ENCODE measurements at places on chromosomes 7 and 10. TPM values are rescaled to one million over a fixed set of nuclear protein-coding genes. Genes with fewer than 3 reads are reported as not detected.

COL28A1 gene
- 0.85 TPM for total RNA-seq

MMP21 gene
- not detected for total RNA-seq

EFCAB10 gene
- total RNA-seq = 2.4 TPM

AGBL3 gene
- total RNA-seq = 0.80 TPM

HSPA12A gene
- total RNA-seq = 7.0 TPM

AVL9 gene
- total RNA-seq = 17.7 TPM

SMNDC1 gene
- 52.6 TPM for total RNA-seq

AMPH gene
- total RNA-seq = 0.12 TPM

SNX10 gene
- 5.0 TPM for total RNA-seq

UCMA gene
- total RNA-seq = not detected

C10orf62 gene
- not detected for total RNA-seq

SPDYE2B gene
- total RNA-seq = not detected

TMEM270 gene
- 0.21 TPM for total RNA-seq

VWA2 gene
- total RNA-seq = 0.06 TPM

DLX6 gene
- total RNA-seq = not detected

PLEKHS1 gene
- total RNA-seq = 0.04 TPM

NRP1 gene
- total RNA-seq = 87.4 TPM

SFMBT2 gene
- total RNA-seq = 8.8 TPM

NCF1 gene
- total RNA-seq = 0.11 TPM

DKK1 gene
- 387 TPM for total RNA-seq

KAZALD1 gene
- total RNA-seq = 2.9 TPM

STEAP4 gene
- 0.06 TPM for total RNA-seq

PLXDC2 gene
- total RNA-seq = not detected

CACNA2D1 gene
- total RNA-seq = 10.4 TPM

CHST15 gene
- total RNA-seq = 6.3 TPM

HOXA4 gene
- total RNA-seq = 1.6 TPM

CDC14C gene
- total RNA-seq = not detected

TUBAL3 gene
- 0.24 TPM for total RNA-seq

MSMB gene
- total RNA-seq = not detected

TMEM225B gene
- total RNA-seq = 1.1 TPM

IDI2 gene
- not detected for total RNA-seq

TMEM196 gene
- total RNA-seq = not detected

PNLIPRP2 gene
- total RNA-seq = 0.11 TPM

SUN3 gene
- total RNA-seq = 0.13 TPM

NPSR1 gene
- total RNA-seq = not detected

CREM gene
- total RNA-seq = 33.1 TPM

EPO gene
- not detected for total RNA-seq

ECHDC3 gene
- 10.3 TPM for total RNA-seq

GPR141 gene
- total RNA-seq = not detected

ADCYAP1R1 gene
- total RNA-seq = 0.03 TPM

CCL24 gene
- not detected for total RNA-seq

EBF3 gene
- 0.20 TPM for total RNA-seq

NEUROG3 gene
- total RNA-seq = not detected

NUTM2A gene
- total RNA-seq = 0.08 TPM

LRRN3 gene
- 0.02 TPM for total RNA-seq

CYP2E1 gene
- 0.11 TPM for total RNA-seq

PRKG1 gene
- not detected for total RNA-seq

MYH16 gene
- total RNA-seq = 0.25 TPM

TNS3 gene
- total RNA-seq = 70.2 TPM

UTF1 gene
- not detected for total RNA-seq

KIF11 gene
- 44.4 TPM for total RNA-seq

EGR2 gene
- total RNA-seq = 0.38 TPM

CDNF gene
- 0.86 TPM for total RNA-seq

CAV2 gene
- 168 TPM for total RNA-seq

All from A549 treated with dexamethasone at 1 μM for 4 hours (cell line).